ENCODE measurements at places on chromosomes 5 and 9. TPM values are rescaled to one million over a fixed set of nuclear protein-coding genes. Genes with fewer than 3 reads are reported as not detected.

CDC20B gene
- total RNA-seq, result not detected

FOXD4L6 gene
- under 0.01 TPM for total RNA-seq

FOXI1 gene
- not detected for total RNA-seq

PCDHB7 gene
- total RNA-seq, result under 0.01 TPM

PHYHD1 gene
- total RNA-seq, result 11.9 TPM

GFI1B gene
- total RNA-seq, result 0.32 TPM

RAB24 gene
- total RNA-seq, result 14.2 TPM

HSPA9 gene
- total RNA-seq, result 334 TPM

SPATA31C1 gene
- total RNA-seq, result not detected

AJM1 gene
- total RNA-seq, result 1.3 TPM

COL5A1 gene
- 295 TPM for total RNA-seq

CEP72 gene
- 3.2 TPM for total RNA-seq

CAMK4 gene
- 3.2 TPM for total RNA-seq

ARID3C gene
- not detected for total RNA-seq

GRM6 gene
- not detected for total RNA-seq

FAM13B gene
- total RNA-seq, result 43.2 TPM

RMRP gene
- total RNA-seq, result 163,599 TPM

OR1J2 gene
- 0.32 TPM for total RNA-seq

EQTN gene
- not detected for total RNA-seq

LVRN gene
- 0.64 TPM for total RNA-seq

TLX3 gene
- total RNA-seq, result not detected

CTNND2 gene
- not detected for total RNA-seq

PAEP gene
- total RNA-seq, result not detected

CDO1 gene
- total RNA-seq, result 0.32 TPM

TMEM245 gene
- total RNA-seq, result 54.4 TPM

FAM78A gene
- 0.43 TPM for total RNA-seq

PROP1 gene
- not detected for total RNA-seq

AGXT2 gene
- under 0.01 TPM for total RNA-seq

KIF4B gene
- total RNA-seq, result not detected

INSL6 gene
- total RNA-seq, result 0.64 TPM

FOXE1 gene
- total RNA-seq, result under 0.01 TPM
